T1000 (cell line): ENCODE measurements at places on chromosomes 1 and 21.

DNA sequence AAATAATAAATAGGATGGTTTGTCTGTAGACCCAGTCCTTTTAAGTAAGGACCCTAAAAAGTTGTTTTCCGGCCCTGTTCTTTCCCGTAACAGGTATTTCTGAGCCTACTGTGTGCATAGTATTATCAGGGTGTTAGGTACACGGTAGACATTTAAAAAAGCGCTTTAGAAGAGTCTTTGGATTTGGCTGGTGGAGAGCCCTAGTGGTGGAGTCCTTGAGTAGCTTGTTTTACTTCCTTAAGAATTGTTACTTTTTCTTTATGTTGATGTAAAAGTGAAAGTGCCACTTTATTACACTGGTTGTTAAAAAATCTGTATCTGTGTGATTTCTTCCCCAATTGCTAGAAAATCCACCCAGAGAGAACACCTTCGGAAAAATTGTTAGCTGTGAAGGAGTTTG lies 36.8 kb downstream of the SMYD2 start:
- DNase-seq: no peak

DNA sequence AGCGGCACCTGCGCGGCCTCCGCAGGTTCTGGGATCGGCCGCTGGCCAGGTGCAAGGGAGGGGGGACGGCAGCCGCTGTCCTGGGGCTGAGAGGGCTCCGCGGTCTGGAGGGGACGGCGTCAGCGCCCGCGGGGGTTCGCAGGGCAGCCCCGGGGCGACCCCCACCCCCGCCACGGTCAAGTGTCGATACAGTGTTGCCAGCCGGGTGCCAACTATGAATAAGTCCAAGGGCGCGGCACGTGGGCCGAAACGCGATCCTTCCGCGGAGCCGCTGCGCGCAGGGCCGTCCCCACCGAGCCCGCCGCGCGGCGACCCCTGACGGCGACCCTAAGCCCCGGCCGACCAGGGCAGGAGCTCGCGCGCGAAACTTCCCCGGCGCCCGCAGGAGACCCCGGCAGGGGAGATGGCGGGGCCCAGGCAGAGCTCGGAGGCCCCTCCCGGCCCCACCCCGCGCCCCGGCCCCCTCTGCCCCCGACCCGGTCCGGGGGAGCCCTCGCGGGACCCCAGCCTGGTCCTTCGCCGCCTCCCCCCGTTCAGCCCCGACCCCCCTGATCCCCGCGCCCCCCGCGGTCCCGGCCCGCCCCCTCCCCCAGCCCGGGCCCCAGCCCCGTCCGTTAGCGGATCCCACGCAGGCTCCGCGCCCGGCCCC lies 586 bp upstream of the AGPAT3 start:
- DNase-seq: no peak

- no peak for DNase-seq
These were observed 152.9 kb downstream of the PGBD5 start for GRCh38 chr1:230273141-230273710.

DNA sequence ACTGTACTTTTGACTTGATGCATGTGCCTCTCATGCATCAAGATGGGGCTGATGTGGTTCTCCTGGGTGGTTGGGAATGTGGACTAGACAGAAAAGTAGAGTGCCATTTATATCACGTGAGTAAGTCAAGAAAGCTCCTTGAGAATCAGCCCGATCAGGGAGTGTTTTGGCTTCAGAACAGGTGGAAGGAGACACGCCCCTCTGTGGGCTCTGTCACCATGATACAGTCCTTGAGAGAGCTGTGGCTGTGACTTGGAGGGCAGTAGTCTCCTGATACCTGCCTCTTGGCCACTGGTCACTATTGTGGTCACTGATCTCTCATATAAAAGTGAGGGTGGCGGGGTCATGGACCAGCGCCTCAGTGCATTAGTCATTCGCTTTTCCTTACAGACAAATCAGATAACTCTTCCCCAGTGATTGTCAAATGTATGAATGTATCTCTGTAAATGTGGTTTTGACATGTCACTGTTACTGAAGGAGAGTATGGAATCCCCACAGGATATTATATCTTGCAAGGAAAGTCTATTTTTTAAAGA lies 8.9 kb upstream of the C4BPB start:
- DNase-seq: no peak

- no peak for DNase-seq
These were observed 7.7 kb downstream of the GALNT2 start for GRCh38 chr1:230074762-230075161.

DNA sequence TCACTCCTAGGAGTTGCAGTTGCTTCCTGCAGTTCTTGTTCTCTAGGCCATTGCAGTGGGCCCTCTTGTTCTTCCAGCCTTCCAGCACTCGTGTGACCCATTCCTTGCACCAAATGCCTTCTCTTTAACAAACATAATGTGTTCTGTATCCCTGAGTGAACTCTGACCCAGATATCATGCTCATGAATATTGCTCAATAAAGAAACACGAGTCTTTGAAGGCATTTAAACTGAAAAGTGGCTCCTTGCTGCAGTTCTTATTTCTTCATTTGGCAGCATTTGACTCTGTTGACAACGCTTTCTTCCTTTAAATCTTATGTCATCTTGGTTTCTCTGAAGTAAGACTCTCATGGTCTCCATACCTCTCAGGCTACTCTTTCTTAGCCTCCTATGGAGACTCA lies 100.7 kb upstream of the PDE4B start:
- no peak for DNase-seq

- DNase-seq: no peak
These were observed 185.6 kb downstream of the RHOU start for GRCh38 chr1:228920831-228921230.

DNA sequence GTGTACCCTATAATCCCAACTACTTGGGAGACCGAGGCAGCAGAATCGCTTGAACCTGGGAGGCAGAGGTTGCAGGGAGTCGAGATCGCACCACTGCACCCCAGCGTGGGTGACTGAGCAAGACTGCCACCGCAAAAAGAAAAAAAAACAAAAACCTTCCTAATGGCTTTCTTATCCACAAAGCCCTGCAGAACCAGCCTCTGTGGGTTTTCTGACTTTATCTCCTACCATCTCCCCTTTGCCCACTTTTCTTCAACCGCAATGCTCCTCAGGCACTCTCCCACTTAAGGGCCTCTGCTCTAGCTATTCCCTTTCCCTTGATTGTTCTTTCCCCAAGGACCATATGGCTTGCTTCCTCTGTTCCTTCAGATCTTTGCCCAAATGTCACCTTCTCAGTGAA lies 67.9 kb upstream of the PUM1 start:
- DNase-seq: no peak

DNA sequence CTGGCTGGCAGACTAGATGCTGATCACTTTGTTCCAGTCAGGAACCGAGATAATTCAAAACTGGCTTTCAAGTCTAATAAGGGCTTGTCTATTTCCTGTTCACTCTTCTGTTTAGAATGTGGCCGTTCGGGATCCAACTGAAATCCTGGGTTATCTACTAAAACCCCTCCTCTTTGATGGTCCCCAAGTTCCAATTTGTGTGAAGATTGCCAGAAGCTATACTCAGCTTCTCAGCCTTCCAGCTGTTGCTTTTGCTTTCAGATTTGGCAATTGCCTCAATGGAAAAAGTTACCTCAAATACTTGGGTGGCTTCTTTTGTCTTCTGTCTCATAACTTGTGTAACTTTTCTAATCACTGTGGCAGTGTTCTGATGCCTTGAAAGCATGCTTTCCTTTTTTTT lies 43.7 kb downstream of the BTBD8 start:
- DNase-seq: no peak

DNA sequence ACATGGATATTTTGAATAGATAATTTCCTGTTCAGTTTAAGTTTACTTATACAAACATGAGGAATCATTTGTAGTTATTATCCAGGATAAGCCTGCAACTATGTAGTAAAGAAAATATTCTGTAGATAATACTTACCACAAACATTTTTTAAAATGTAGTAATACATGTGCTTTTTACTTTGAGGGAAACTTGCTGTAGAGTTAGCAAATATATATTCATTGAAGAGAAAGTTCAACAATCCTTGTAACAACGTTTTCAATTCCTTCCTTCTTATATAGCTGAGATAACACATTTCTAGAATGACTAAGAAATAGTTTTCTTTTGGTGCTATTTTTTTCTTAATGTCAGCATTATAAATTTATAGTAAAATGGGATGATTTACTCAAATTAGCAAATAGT lies 664.6 kb upstream of the ADAMTS5 start:
- no peak for DNase-seq

- no peak for DNase-seq
These were observed 456.5 kb downstream of the OMA1 start for GRCh38 chr1:58089898-58090534.

DNA sequence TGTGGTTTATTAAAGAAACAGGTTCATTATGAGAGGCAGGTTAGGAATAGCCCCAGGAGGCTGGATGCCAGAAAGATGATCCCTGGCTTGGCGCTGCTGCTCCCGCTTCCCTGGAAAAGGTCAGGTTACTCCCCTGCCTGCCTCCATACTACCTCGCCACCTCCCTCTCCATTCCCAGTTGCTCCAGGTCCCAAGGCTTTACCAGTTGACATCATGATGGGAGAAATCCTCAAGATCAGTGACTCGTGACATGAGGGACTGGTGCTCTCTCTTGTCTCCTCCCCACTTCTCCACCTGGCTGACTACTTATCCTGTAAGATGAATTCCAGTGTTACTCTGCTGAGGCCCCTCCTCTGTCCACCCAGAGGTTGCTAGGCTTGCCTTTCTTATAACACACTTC lies 19.7 kb downstream of the VASH2 start:
- no peak for DNase-seq

DNA sequence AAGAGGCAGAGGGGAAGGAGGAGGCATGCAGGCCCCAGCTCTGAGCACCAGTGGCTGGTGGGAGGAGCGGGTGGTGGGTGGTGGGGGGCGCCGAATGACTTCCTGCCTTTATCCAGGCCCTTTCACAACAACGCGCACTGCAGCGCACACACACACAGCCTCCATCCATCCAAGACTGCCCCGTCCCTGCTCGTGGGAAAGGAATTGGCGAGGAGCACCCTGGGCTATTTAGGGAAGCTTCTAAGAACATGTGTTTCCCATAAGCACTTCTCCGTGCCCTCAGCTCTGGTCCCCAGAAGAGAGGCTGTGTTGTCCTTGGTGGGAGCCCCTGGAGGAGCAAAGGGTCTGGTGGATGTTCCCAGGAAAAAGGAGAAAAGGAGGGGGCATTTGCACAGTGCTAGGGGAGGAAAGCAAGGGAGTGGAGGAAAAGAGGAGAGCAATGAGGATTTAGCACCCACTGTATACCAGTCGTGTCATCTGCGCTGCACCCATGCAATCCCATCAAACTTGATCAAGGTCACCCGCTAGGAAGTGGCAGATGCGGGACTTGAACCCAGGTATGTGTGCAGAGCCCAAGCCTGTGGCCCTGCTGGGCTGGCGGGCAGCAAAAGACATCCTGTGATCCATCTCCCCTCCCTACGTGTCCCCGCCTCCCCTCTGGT lies 28.1 kb downstream of the EPHA2 start:
- DNase-seq: no peak

DNA sequence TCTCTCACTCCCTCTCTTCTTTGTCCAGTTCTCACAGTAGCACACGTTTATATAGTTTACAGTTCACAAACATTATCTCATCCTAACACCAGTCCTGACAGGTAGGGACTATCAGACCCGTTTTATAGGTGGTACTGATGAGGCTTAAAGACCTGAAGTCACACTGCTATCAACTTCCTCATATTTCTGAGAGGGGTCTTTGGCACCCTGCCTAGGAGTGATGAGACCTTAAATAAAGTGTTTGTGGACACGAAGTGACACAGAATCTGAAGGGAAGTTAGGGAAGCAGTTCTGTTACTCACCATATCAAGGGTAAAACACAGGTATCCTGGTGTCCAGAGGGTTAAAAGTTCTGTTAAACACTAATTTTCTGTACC lies 590 bp upstream of the TACSTD2 start:
- no peak for DNase-seq

- DNase-seq: no peak
These were observed 131.3 kb upstream of the ARHGEF16 start for GRCh38 chr1:3323021-3323795.

DNA sequence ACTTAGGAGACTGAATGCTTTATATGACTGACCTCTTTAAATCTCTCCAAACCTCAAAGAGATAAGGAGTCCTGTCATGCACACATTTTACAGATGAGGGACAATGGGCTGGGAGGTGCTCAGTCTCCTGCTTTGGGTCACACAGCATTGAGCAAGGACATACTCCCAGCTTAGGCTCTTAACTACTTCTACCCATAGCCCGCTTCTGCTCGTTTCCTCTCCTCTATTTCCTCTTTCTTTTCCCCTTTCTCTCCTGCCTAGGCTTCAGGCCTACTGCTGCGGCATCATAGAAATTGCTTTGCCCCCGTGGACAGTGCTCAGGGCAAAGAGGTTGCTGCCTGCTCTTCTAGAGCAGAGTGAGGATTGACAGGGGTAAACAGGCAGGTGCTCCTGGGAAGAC lies 12.4 kb upstream of the ZNF691 start:
- DNase-seq: no peak

GRCh38 chr1:185694081-185694480 lies 40.1 kb upstream of the HMCN1 start:
- DNase-seq: no peak

GRCh38 chr1:217574265-217574949 lies 56.5 kb downstream of the GPATCH2 start:
- DNase-seq: no peak

GRCh38 chr1:28173151-28173979 lies 3.1 kb downstream of the PTAFR start:
- DNase-seq: no peak

- DNase-seq: no peak
These were observed 18.5 kb upstream of the ACTL8 start for GRCh38 chr1:17736625-17737024.

DNA sequence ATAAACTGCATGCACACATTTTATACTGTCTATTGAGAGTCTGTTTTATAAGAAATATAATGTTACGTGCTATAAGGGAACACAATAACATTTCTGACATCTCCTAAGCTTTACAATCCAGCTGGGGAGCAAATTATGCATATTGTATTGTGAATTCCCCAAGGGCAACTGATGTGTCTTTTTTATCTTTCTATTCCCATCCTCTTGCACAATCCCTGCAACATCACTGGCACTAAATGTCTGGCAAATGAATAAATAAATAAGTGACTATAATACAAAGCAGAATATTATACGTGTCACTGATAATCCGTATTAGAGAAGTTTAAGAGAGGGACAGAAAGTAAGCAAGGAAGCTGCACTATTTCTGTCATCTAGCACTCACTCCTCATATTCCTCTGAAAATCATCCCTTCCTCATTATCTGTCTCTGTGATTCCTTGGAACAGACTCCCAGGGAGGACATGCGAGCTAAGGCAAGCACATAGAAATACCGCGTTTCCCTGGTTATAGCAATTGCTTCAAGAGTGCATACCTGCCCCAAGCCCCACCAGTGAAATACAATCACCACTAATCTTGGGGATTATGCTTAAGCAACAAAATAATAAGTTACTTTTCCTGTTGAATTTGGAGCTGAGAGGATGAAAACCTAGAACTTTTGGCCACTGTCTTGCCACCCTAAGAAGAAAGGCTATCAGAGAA lies 205.4 kb downstream of the SMYD3 start:
- no peak for DNase-seq

DNA sequence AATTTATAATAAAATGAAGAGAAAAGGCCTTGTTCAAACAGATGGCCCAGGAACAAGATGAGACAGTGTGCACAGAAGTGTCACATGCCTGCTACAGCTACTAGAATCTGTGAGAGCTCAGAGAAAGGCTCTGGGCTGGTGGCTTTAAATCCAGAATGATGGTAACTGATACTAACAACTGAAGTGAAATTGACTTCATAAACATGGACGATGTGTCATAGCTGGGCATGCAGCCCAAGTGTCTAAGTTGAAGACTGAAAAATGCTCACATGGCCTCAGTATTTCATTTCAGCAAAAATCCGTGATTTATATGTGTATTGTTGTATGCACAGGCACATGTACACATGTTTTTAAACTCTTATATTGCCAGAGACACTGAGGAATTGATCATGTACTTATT lies 208.3 kb upstream of the RUNX1 start:
- peak; percentile 29 for DNase-seq

GRCh38 chr1:3351449-3352298 lies 102.8 kb upstream of the ARHGEF16 start:
- no peak for DNase-seq
